ENCODE measurements at places on chromosomes 7 and 10. TPM values are rescaled to one million over a fixed set of nuclear protein-coding genes. Genes with fewer than 3 reads are reported as not detected.

The PTER gene
- total RNA-seq = 41.9 TPM

The SPDYE2B gene
- total RNA-seq = not detected

The ABCB1 gene
- total RNA-seq = under 0.01 TPM

The KCNH2 gene
- not detected for total RNA-seq

The NPC1L1 gene
- total RNA-seq = not detected

The ASCC1 gene
- total RNA-seq = 33.3 TPM

The FBXL13 gene
- total RNA-seq = 1.4 TPM

The ITIH5 gene
- 7.6 TPM for total RNA-seq

The CDC14C gene
- not detected for total RNA-seq

The CEP55 gene
- total RNA-seq = 132 TPM

GRCh38 chr7:102024005-102024768 is 206.8 kb downstream of the CUX1 start:
- no peak for DNase-seq

DNA sequence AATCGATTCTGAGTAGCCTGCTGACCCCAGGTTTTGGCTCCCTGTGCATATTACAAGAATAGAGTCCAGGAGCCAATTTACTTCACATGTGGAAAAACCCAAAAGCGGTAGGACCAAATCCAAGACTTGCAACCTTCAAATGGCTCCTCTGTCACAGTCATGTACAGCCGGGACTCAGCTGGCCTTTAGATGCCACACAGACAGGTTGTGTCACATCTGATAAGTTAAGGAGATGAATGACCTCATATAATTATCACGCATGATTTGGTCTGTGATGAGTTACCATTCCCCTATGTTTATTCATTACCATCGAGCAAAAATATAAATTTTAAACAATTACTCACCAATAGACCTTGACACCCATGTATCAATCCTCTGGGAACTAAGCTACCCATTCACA is 14.2 kb downstream of the CACNA2D1 start:
- no peak for DNase-seq

GRCh38 chr10:46228563-46229071 is 58.2 kb upstream of the ANTXRL start:
- peak; percentile 55 for DNase-seq

DNA sequence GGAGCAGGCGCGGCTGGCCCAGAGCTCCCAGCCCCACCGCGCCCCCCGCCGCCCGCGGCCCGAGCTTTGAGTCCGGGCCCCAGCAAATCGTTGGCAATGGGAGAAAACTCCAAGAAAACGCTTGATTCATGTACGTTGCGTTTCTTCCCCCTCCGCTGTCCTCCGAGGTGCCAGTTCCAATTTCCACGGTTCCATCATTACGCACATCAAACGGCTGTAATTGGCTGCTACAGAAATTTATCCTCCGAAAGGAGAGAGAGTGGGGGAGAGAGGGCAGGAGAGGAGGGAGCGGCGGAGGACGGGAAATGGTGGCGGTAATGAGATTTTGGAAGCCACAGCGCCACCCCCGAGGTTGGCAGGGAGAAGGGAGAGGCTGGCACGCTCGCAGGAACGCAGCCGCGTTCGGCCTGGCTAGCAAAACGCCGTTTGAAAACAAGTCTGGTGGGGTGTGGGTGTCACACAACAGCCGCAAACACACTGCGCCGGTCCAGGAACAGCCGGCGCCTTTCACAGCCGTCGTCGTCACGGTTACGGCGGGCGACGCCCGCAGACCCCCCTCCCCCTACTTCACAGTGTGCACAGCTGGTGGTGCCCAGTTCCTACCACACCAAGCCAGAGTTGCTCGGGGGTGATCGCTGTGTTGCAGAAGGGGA is 57.5 kb downstream of the UNCX start:
- DNase-seq = peak; percentile 9

DNA sequence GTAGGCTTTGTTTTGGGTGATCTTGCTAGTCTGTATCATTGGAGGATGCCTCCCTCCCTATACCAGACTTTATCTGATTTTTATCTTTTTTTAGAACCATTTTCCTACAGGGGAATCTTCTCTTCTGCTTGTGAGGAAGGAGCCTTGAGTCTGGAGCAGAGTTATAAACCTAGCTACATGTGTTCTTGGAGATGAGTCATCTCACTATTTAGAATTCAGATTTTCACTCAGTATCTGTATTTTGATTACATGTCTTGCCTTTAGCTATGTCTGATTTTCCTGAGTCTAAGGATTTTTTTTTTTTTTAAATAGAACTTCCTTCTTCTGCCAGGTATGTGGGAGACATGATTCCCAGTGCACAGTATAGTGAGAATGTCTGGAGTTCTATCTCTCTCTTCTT is 211.6 kb upstream of the MBL2 start:
- no peak for DNase-seq

DNA sequence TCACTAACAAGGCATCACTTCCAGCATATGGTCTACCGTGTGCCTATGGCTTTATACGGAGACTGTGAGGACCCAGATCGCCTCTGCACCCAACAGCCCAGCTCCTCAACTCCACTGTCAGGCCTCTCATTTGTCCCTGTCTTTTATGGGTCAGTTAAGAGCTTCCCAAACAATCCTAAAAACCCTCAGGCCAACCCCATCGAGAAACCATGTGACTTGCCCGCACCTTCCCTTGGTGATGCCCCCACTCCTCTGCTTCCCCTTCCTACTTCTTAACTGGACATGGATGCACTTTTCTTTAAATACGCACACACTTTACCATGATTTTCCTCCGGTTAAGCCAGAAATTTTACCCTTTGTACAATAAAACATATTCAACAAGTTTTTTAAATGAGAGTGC is 46.8 kb downstream of the BAIAP2L1 start:
- DNase-seq = peak; percentile 65

DNA sequence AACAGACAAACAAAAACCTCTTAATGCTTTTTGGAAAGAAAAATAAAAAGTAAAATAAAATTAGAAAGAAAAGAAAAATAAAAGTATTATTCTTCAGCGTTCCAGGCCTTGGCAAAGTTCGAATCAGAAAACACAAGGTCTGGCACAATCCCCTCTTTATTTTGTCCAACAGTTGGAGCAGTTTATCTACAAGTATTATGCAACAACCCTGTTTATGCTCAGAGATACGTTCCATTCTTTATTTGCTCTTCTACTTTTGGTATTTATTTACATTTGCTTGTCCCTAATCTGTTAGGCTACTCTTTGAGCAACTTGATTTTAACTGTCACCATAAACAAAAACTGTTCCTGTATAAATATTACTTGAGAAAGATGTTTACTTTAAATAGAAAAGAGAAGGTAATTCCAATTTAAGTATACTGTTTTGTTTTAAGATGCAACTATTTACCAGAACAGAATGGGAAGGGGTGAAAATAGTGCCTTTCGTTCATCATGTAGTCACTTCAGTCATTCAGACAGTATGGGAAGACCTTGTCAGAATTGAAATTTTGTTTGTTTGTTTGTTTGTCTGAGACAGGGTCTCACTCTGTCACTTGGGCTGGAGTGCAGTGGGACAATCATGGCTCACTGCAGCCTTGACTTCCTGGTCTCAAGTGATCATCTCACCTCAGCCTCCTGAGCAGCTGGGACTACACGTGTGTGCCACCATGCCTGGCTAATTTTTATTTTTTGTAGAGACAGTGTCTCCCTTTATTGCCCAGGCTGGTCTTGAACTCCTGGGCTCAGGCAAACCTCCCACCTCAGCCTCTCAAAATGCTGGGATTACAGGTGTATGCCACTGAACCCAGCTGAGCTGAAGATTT is 5.7 kb downstream of the PDK4 start:
- DNase-seq = no peak

DNA sequence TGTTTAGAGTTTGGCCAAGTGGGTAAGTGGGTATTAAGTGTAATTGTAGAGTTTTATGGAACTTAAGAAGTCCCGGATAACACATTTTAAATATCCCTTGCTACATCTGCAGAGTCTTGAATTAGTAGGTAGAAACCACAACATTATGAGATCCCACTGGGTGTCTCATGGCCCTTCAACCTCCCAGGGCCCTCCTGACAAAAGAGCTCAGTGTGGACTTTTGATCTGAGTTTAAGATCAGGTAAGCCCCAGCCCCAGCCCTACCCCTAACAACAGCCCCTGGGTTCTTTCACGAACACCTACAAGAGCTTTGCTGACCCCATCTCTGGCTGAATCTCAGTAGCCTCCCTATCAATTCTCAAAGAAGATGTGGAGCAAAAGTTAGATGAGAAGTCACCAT is 65.4 kb upstream of the STK17A start:
- DNase-seq = no peak

- no peak for DNase-seq
Observed at GRCh38 chr7:66100408-66101050, 14.1 kb upstream of the CRCP start.

- DNase-seq = no peak
Observed at GRCh38 chr10:46293832-46294640, 7.2 kb downstream of the ANTXRL start.

DNA sequence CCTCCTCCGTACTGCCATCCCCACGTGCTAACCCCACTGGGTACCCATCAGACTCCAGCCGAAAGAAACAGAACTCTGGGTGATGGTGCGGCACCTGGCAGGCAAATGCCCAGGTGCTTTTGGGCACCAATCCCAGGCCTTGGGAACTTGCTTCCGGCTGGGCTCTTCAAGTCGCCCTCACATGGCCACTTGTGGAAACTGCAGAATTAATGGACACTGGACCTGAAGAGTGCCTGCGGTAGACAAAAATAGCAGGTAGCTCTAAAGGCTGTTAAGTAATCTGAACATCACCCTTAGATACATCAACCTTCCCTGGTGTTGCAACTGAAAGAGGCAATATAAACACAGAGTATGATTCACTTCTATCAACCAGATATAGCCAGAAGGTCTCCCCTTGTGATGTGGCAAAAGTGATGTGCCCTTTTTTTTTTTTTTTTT is 644.4 kb downstream of the GRM8 start:
- DNase-seq = peak; percentile 5

DNA sequence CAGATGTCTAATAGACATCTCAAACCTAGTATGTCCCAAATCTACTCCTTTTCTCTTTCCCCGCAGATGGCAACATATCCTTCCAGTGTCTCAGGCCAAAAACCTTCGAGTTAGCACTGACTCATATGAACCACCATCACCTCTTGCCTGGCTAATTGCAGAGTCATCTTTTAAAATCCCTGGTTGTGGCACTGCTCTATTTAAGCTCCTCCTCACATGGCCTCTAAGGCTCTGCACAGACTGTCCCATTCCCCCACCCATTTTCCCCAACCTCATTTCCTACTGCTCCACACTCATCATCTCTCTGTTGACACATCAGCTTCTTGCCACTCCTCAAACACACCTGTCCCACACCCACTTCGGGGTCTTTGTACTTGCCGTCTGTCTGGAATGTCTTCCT is 16.8 kb upstream of the HBP1 start:
- DNase-seq = peak; percentile 56

GRCh38 chr7:113374955-113375354 is 256.6 kb upstream of the SMIM30 start:
- DNase-seq = no peak

DNA sequence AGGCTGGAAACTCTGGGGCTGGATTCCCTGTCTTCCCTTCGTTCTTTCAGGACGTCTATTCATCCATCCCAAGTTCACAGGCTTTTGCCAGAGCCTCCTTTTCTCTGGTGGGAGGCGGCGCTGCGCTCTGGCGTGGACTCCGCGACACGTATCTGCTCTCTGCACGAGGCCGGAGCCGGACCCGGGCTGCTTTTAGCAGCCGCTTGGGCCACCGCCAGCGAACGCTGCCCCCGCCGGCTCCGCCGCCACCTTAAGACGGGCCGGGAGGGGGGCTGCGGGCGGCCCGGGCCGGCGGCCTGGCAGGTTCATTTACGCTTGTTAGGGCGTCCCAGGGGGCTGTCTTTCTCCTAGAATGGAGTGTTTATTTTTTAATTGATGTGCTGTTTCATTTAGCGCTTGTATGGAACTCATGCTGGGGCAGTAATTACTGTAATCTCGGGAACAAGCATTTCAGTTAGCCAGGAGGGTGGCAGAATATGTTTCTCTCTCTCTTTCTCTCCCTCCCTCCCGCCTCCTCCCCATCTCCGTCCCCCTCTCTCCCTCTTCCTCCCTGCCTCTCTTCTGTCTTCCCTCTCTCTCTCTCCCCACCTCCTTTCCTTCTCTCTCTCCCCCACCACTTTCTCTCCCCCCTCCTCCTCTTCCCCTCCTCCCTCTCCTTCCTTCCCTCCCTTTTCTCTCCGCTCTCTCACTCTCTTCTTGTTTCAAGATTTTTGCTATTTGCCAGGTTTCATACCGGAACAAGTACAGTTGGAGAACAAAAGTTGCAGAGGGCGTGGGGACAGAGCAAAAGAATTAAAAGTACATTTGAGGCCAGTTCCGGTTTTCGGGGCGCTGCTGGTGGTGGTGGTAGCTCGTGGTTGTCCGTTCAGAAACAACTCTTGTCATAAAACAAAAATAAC is 1.3 kb upstream of the FZD8 start:
- DNase-seq = peak; percentile 58

- DNase-seq = peak; percentile 56
Observed at GRCh38 chr10:61902445-61903220, 1.1 kb downstream of the ARID5B start.

DNA sequence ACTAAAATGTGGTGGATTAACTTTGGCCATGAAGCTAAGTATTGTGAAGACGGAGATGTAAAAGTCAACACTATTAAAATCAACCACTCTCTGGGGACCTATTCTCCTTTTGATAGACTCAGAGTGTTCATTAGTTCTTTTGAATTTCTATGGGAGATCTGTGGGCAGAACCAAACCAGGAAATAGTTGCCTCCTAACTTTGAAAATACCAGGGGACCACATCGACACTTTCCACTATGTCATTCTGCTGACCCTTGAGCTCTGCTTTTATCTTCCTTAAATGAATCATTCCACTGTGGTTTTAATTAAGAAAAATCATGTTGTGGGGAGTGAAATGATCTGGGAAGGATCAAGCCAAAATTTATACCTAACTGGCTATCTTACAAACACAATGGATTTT is 960.5 kb downstream of the GATA3 start:
- no peak for DNase-seq

DNA sequence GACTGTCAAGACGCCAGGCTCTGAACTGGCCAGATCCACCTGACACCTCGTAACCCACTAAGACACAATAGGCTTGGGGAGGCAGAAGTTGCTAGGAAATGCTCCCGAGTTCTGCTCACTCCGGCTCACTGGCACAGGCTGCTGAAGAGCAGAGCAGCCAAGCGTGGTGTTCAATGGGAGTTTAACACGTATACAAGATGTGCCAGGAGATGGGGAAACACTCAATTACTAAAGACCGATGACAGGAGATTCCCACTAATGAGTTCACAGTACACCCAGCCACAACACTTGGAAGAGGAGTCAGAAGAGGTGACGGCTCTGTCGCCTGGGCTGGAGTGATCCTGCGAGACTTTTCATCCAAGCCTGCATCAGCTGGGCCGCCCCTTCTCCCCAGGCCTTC is 303.4 kb downstream of the GFRA1 start:
- DNase-seq = no peak

GRCh38 chr10:79266084-79266483 is 81.2 kb upstream of the PPIF start:
- peak; percentile 37 for DNase-seq

DNA sequence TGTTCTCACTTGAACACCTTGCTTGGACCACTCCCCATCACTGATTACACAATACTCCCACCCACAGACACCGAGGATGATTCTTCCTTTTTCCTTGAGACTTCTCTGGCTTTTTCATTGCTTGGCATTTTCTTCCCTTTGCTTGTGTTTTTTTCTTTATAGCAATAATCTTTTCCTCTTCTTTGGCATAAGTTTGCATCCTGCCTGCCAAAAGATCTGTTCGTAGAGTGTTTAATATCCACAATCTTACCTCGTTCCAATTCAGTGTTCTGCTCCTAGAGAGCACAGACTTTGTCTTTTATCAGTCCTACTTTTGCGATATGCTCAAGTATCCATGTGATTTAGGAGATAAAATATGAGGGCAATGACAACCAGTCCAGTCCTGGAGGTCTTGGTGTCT is 303.3 kb upstream of the CDC14C start:
- no peak for DNase-seq
